ENCODE measurements at places on chromosomes 3 and 15.

GRCh38 chr3:134460965-134461364 is 24.8 kb downstream of the ANAPC13 start:
- DNase-seq, result no peak

DNA sequence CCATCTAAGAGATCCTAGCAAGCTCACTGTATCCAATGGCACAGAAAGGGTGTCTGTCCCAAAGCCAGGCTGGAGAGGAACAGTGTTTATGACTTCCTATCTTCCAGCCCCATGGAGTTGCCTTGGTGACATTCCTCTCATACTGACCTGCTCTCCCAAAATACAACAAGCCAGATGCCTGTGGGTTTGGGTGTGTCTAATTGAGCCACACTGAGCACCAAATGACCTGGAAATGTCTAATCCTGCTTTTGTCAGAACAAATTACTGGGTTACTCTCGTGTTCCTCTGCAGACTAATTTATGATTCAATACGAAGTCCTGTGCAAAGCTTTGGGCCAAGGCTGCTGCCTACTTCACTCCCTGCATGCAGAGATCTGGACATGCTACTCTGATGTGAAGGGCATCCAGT is 98.1 kb upstream of the STRIT1 start:
- peak; percentile 24 for DNase-seq

DNA sequence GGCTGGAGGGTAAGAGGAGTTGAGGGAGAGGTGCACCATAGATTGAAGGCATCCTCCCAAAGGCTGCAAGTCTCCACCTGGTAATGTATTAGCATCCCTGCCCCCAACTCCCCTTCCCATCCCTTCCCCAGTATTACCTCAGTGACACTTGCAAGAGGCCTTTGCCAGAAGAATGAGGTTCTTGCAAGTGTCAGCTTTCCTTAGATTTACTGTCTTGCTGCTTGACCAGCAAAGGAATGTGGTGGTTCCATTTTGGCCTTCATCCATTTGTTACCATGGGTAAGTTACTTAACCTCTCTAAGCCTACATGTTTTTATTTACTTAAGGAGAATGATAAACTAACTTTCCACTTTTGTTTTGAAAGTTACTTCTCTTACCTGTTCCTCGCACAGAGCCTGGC is 108.9 kb downstream of the LRTM1 start:
- DNase-seq, result no peak

- DNase-seq, result no peak
Observed at GRCh38 chr3:153289334-153289808, 127.3 kb downstream of the RAP2B start.

Measured in T1000 (cell line).